ENCODE measurements at places on chromosomes 11 and 22.

DNA sequence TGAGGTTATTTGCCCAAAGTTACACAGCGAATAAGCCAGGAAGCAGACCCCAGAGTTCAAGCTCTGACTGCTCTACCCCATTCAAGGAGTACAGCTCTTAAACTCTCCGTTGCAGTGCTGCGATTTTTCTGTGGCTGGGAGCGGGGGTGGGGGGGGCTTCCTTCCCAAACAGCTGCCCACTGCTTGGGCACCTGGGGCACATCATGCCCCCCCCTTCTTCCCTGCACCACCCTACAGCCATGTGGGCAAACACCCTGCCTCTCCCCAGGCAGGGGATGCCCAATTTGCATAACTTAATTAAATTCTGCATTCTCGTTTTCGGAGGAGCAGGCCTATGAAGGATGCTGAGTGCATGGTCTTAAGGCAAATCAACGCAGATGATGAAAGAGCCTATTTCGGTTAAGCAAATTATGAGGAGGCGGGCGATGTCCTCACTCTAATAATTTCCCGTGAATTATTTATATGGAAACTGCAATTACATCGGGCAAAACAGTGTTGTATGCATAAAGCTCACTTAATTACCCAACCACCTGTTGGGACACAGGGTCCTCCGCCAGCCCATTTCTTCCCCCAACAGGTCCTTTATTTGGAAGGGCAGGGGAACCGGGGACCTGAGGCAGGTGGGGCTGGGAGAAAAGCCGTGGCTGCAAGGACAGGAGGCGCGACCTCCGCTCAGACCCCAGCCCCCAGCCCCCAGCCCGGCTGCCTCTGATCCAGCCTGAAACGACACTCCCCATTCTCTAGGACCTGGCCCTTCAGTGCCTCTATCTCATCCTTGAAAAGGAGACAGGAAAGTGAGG, 610.5 kb downstream of the BUD13 start:
- DNase-seq, result no peak

DNA sequence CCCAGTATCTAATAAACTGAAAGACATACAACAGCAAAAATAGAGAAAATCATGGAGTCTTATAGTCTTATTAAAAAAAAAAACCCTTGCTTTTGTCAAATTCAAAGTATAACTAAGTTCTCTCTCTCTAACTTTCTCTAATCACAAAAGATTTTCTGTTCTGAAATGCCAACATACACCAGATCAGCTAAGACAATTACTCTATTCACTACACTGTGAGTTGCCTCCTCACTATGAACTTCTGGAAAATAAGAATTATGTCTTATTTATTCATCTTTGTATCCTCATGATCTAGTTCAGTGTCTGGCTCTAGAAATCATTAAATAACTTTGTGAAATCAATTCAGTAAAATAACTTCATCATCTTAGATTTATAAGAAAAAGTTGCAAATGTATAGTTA, 12.7 kb downstream of the FAM76B start:
- no peak for DNase-seq

- no peak for DNase-seq
These were observed 9.2 kb downstream of the POU2AF3 start for GRCh38 chr11:111307472-111308108.

GRCh38 chr22:40660730-40661129, 18.6 kb upstream of the MCHR1 start:
- peak; percentile 75 for DNase-seq

DNA sequence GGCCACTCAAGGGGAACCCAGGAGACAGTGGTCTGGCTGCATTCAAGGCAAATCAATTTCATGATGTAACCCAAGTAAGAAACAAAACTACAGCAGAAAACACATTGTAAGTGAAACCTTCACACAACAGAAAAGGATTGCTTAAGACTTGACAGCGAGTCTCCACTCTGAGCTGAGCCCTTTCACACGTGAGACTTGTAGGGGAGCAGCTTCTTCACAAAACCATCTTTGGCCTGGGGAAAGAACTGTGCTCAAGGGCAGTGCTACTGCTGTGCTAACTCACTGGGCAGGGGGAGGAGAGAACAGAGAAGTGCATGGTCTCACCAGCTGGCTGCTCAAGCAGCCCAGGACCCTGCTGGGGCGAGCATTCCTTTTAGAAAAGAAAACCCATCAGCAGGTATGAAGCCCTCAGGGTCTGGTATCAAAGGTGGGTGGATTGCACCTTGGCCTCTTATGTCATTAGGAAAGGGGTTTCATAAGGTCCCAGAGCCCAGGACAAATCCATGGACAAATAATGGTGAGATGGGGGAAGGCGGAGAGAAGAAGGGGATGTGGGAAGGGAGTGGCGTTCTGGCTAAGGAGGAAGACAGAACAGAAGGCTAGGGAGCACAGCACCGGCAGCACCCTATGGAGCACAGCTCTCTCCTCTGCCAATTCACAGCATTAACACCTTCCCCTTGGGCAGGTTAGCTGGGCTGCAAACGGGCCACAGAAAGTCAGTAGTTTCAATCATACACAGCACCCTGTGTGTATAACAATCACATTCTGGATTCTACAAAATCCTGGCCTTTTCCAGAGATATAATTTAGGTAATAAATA, 20.6 kb upstream of the RAPSN start:
- DNase-seq, result peak; percentile 31

- DNase-seq, result no peak
These were observed 2.5 kb upstream of the SSH3 start for GRCh38 chr11:67300756-67301312.

GRCh38 chr22:23088199-23088604, 17.9 kb downstream of the GNAZ start:
- DNase-seq, result no peak

DNA sequence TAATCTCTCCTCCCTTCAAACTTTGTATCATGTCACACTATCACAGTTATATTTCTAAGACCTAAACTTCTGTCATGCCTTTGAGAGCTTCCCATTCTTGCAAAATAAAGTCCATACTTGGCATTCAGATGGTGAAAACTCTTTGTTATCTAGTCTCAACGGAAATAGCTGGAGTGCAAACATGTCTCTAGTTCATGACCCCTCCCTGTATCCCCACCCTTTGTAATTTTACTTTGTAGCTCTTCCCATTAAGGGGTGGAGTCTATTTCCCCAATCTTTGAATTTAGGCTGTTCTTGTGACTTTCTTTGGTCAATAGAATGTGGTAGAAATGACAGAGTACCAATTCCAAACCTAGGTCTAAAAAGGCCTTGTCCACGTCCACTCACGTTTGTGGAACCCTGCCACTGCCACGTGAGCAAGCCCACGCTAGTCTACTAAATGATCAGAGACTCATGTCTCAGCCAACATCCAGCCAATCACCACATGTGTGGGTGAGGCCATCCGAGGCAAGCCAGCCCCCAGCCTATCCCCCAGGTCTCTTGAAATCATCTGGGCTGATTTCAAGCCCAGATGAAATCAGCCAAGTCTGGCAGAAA, 23.4 kb downstream of the SLN start:
- DNase-seq, result no peak

DNA sequence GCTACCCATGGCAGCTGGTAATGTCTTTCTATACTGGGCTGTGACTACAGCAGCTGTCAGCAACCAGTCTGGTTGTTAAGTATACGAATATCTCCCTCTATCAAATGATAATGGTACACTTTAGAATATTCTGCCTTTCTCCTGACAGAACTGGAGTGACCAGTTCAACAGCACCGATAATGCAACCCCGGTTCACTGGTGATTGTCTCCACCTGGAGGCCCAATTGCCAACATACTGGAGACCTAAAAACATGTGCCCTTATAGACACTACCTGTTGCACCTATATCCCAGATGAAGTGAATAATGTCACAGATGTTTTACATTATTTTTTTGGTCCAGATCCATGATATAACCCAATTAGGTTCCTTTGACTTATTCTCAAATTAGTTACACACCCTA, 21.1 kb downstream of the OR5P2 start:
- no peak for DNase-seq

GRCh38 chr11:27898166-27898565, 197.9 kb upstream of the BDNF start:
- no peak for DNase-seq

GRCh38 chr11:114219559-114220349, 76.4 kb upstream of the NNMT start:
- DNase-seq, result no peak

GRCh38 chr22:39091126-39092081, 5.6 kb upstream of the APOBEC3H start:
- DNase-seq, result no peak

DNA sequence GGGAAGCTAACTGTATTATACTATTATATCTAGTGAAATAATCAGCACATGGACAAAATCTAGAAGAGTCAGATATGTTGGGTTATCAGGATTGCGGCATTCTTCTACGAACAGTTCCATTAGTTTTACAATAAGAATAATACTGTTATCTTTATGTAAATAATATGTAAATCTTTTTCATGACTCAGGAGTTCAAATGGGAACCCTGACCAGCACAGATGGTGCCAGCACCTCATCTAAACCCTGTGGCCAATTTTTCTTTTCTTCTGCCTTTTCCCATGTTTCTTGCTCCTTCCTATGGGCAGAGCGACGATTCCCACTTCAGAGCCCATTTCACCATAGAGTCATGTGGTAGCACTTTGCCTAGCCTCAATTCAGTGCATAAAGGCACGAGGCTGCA, 68.4 kb upstream of the CYP2D6 start:
- no peak for DNase-seq

DNA sequence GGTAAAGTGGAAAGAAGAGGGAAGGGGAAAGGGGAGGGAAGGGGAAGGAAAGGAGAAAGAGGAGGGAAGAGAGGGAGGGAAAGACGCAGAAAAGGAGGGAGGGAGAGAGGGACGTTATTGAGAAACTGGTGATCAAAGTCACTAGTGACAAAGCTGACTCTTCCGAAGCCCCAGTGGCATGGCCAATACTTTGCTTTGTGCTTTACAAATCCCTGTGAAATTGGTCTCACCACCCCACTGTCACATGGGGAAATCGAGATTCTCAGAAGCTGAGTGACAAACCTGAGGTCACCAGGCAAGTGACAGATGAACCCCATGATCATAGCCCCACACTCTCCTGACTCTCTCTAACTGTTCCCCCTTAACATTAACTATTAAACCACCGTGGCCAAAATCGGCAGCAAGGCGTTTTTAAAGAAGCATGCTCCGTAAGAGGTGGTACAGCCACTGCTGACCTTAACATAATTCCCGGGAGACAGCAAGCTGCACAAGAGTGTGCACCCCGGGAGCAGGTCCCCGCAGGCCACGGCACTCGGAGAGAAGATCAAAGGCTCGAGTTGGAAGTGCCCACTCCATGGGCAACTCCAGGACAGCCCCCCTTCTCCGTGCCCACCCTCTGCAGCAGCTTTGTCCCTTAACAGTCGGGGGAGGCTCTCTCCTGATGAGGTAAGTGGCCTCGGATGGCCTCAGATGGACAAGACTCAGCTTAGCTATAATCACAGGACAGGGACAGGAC, 34.8 kb downstream of the CELSR1 start:
- peak; percentile 38 for DNase-seq

- no peak for DNase-seq
These were observed 1.4 kb downstream of the TMEM123 start for GRCh38 chr11:102451041-102451680.

Measured in suppressor macrophage treated with lipopolysaccharide for 1 hour (primary cell).